ENCODE measurements at places on chromosomes 11 and 22. TPM values are rescaled to one million over a fixed set of nuclear protein-coding genes. Genes with fewer than 3 reads are reported as not detected.
A peak's percentile ranks its signal among the peaks of the same experiment; 100 is the strongest.

DNA sequence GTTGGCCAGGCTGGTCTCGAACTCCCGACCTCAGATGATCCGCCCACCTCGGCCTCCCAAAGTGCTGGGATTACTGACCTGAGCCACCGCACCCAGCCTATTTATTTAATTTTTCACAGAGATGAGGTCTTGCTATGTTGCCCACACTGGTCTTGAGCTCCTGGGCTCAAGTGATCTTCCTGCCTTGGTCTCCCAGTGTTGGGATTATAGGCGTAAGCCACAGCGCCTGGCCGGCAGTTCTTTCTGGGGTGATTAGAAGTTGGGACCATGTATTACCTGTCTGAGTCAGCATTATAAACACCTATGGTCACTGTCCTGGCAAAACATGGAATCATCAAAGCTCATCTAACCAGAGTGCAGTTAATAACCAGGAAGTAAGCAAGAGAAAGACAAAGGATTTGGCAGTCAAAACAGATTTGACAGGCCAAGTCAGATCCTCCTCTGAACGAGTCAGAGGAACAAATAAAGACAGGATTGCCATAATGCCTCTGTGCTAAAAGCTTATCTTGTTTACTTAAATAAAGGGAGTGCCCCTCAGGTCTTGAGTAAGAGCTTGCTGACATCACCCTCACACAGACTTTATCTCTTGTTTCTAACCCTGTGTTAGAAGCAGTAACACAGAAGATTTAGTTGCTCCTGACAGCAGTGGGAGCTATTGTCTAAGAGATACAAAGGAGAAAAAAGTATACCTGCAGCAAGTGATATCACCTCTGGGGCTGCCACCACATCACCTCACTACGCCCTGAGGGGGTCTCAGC, 3.7 kb downstream of the SERPIND1 start:
- H3K4me3 ChIP-seq, result no peak overlapping the region
- no peaks in the 10 kb centered on the region for H3K4me1 ChIP-seq
- H3K27me3 ChIP-seq, result no peaks in the 10 kb centered on the region
- peak; percentile 36 for DNase-seq
- no peaks in the 10 kb centered on the region for H3K36me3 ChIP-seq

DNA sequence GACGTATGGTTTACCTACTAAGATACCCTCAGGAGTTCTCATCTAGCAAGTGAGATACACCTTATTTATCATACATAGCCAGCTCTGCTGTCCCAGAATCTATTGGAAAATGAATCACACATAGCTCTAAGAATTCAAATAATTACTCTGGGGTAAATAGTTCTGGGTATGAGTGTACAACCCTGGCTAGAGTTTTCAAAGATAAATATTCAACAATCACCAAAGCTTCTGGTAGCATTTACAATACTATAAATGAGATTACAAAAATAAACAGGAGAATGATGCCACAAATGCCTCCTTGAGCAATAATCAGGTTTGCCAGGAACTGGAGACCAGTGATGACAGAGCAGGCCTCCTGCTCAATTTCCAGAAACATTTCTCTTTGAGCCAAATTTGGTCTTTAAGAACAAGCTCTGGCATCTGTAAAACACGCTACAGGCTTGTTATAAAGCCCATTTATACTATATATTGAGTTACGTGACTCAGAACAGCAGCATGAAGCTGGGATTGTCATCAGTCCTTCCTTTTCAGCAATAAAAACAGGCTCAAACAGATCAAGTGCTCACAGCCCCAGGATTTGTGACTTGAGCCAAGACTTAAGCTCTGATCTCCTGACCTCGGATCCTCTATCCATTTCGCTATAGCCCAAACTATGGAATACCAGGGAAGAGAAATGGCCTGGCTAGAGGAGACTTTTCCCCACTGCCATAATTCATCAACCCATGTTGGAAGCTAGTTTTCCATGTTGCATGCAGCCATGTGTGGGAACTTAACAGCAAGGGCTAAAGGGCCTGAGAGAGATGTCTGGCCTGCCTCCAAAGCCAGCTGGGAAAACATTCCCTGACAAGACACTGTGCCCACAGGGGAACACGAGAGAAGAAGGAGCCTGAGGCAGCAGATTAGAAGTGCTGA, 19.7 kb downstream of the RAB30 start:
- H3K27ac ChIP-seq, result peak overlapping the region; percentile 14
- no peaks in the 10 kb centered on the region for H3K27me3 ChIP-seq
- no peak overlapping the region for H3K4me3 ChIP-seq
- DNase-seq, result no peak

DNA sequence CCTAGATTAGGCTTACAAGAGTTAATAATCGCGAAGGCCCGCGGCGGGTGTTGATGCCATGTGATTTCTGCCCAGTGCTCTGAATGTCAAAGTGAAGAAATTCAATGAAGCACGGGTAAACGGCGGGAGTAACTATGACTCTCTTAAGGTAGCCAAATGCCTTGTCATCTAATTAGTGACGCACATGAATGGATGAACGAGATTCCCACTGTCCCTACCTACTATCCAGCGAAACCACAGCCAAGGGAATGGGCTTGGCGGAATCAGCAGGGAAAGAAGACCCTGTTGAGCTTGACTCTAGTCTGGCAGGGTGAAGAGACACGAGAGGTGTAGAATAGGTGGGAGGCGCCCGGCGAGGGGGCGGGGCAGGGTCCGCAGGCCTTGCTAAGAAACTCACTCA, 65.5 kb downstream of the AAMDC start:
- no peaks in the 10 kb centered on the region for H3K36me3 ChIP-seq
- H3K27ac ChIP-seq, result no peak overlapping the region
- H3K4me1 ChIP-seq, result no peaks in the 10 kb centered on the region

DNA sequence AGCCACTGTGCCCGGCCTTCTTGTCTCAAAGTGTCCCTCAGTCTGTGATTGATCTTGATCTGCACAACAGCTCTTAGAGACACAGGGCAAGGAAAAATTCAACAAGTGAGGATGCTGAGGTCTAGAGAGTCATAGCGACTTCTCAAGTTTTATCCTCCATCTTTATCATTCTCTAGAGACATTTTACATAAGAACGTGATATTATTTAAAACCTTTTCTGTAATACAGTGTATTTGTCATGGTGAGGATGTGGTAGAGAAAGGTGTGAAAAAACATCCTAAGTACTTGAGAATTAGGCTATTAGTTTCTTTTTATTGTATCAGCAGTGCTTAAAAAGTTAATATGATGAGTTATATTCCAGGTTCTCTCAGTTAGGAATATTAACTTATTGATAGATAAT, 50.2 kb downstream of the EMSY start:
- no peaks in the 10 kb centered on the region for H3K4me1 ChIP-seq
- no peaks in the 10 kb centered on the region for H3K27me3 ChIP-seq
- no peak overlapping the region for H3K4me3 ChIP-seq
- no peaks in the 10 kb centered on the region for H3K36me3 ChIP-seq

DNA sequence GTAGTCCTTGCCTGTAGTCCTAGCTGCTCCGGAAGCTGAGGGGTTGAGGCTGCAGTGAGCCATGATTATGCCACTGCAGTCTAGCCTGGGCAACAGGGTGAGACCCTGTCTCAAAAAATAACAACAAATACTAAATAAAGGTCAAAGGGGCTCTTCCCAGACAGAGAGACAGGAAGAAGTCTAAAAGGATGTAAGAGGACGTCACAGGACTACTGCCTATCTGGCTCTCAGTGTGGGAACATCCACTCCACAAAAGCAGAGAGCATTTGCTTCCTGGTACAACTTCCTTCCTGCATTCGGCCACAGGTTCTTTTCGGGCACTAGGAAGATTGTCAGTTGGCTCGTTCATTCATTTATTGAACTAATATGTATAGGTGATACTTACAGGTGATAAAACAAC, 110.6 kb downstream of the SGSM3 start:
- no peaks in the 10 kb centered on the region for H3K36me3 ChIP-seq
- H3K4me3 ChIP-seq, result no peak overlapping the region
- no peaks in the 10 kb centered on the region for H3K27me3 ChIP-seq
- H3K4me1 ChIP-seq, result peaks cover 4% of the 10 kb centered on the region
- no peak for DNase-seq

Gene MS4A1
- 0.12 TPM for total RNA-seq

- H3K27ac ChIP-seq, result no peak overlapping the region
- no peak for DNase-seq
- no peaks in the 10 kb centered on the region for H3K4me1 ChIP-seq
- H3K36me3 ChIP-seq, result no peaks in the 10 kb centered on the region
These were observed 66.5 kb downstream of the IGF2 start for GRCh38 chr11:2072551-2073261.

GRCh38 chr22:40975366-40975765, 24.2 kb downstream of the RBX1 start:
- no peak for DNase-seq
- H3K4me3 ChIP-seq, result no peak overlapping the region
- H3K36me3 ChIP-seq, result no peaks in the 10 kb centered on the region
- H3K27me3 ChIP-seq, result no peaks in the 10 kb centered on the region
- H3K27ac ChIP-seq, result no peak overlapping the region
- H3K4me1 ChIP-seq, result no peaks in the 10 kb centered on the region

Gene ACTN3
- total RNA-seq, result not detected

DNA sequence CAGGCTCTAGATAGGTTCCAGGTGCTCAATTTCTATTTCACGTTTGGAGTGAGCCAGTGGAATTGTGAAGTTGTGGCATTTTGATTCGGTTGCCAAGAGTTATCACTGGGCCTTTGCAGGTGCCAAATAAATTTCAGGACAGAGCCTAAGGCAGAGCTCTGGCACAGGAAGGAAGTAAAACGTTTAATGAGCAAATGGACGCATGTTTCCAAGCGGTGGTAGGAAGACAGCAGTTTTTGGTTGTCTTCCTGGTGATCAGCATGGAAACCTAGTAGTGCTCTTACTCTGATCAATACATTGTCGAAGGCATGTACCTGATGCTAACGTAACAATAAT, 452 bp downstream of the BIRC3 start:
- no peaks in the 10 kb centered on the region for H3K27me3 ChIP-seq
- peak overlapping the region; percentile 49 for H3K4me3 ChIP-seq
- no peak for DNase-seq
- H3K4me1 ChIP-seq, result no peaks in the 10 kb centered on the region
- H3K27ac ChIP-seq, result peak overlapping the region; percentile 83
- no peaks in the 10 kb centered on the region for H3K36me3 ChIP-seq

Gene MS4A2
- 0.62 TPM for total RNA-seq

DNA sequence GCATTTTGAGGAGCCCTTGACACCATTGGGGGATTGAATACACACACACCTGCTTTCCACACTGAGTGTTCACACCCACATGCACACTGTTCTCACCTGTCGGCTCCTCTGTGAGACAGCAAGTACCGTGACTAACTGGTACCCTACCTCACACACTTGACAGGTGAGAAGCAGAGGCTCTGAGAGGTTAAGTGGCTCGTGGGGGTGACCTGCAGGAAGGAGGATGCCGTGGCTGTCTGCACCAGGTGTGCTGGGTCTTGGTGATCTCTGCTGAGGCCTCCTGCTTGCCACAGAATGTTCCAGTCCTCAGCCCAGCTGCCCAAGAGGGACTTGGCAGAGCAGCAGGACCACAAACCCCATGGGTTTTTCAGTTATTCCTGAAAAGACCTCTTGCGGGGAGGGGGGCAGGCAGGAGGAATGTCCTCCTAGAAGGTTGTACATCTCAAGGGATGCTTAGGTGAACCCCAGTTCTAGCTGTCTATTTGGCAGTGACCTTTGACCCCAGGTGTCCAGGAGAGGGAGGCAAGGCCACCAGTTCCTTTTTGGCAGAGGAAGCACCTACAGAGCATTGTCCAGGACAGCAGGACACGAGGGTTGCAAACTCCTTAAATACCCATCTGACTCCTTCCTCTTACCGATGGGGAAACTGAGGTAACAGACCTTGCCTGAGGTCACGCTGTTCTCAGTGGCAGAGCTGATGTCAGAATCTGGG, 66.0 kb downstream of the SHISAL1 start:
- H3K4me1 ChIP-seq, result no peaks in the 10 kb centered on the region
- H3K27ac ChIP-seq, result no peak overlapping the region
- no peak for DNase-seq
- H3K36me3 ChIP-seq, result no peaks in the 10 kb centered on the region
- no peak overlapping the region for H3K4me3 ChIP-seq

DNA sequence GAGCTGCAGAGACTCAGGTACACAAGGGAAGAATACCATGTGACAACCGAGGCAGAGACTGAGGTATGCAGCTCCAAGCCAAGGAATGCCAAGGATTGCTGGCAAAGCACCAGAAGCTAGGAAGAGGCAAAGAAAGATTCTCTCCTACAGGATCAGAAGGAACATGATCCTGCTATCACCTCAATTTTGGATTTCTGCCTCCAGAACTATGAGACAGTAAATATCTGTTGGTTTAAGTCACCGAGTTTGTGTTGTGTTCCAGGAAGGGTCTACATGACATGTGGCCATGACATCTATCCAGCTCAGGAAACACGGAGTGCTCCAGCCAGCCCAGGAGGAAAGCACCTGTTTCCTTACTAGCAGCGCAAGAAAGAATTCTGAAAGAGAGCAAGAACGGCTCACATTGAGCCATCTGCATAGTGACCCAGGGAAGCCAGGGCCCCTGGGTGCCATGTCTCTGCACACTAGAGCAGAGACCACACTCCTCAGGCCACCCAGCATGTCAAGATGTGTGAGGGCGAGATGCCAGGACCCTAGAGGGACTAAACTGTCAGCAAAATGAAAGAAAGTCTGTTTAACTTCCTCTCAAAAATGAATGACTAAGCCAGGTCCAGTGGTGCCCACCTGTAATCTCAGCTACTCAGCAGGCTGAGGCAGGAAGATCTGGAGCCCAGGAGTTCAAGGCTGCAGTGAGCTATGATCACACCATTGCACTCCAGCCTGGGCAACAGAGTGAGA, 35.6 kb upstream of the GALNT18 start:
- DNase-seq, result no peak
- no peaks in the 10 kb centered on the region for H3K4me1 ChIP-seq
- no peaks in the 10 kb centered on the region for H3K36me3 ChIP-seq
- no peak overlapping the region for H3K4me3 ChIP-seq
- no peaks in the 10 kb centered on the region for H3K27me3 ChIP-seq

Gene RAC2
- 2.4 TPM for total RNA-seq

DNA sequence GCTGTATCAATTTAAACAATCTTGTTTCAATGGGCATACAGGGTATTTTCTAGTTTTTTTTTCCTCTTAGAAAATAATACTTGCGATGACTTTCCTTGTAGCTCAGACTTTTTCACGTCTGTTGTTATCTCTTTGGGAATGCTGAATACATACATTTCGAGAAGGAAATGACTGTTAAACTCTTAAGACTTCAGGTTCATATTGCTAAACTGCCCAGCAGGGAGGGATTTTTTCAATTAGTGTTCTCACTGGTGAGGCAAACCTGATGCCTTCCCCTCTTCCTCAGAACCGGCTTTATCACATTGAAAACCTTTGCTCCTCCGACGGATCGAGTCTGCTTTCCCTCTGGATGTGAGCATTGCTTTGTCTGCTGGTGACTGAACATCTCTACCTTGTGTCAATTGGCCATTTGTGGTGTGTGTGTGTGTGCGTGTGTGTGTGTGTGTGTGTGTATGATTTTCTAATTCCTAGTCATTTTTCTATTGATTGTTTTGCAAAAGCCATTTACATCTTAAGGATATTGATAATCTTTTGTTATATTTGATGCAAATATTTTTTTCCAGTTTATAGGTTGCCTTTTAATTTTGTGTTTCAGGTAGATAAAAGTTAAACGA, 6.6 kb downstream of the NEAT1 start:
- H3K4me1 ChIP-seq, result peaks cover under 1% of the 10 kb centered on the region
- no peak overlapping the region for H3K4me3 ChIP-seq
- no peaks in the 10 kb centered on the region for H3K36me3 ChIP-seq
- H3K27me3 ChIP-seq, result no peaks in the 10 kb centered on the region
- DNase-seq, result peak; percentile 27
